ENCODE measurements at places on chromosomes 11 and 22.

- no peak for DNase-seq
These were observed 314.3 kb downstream of the TTC28 start for GRCh38 chr22:28365371-28365770.

- no peak for DNase-seq
These were observed 6.4 kb downstream of the MOB2 start for GRCh38 chr11:1480191-1480554.

DNA sequence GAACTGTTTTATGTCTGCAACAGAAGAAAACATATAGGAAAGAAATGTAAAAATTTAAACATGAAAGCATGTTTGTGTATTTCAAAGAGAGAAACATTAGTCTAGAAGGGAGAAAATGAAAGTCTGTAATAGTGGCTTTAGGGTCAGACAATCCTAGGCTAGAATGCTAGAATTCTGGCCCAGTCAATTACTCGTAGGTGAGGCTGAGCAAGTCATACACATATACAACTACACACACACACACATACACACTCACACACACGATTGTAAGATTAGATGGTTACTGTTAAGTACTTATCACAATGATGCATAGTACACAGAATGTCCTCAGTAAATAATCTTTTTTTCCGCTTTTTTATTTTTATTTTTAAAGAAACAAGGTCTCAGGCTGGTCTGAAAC is 37.7 kb upstream of the PCF11 start:
- DNase-seq: no peak

DNA sequence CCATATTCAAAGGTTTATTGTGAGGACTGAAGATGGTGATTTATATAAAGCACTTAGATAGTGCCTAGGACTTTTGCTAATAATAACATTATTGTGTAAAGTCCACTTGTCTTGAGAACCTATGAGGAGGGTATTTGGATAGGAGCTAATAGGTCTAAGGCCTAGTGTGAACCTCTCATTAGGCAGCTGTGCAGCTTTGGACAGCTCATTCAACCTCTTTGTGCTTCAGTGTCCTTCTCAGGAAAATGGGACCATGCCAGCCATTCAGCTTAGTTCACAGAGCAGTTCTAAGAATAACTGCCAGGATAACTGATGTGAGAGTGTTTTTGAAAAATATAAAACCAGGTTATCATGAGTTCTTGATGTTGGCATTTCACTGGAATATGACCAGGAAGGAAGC is 56.2 kb downstream of the NAV2 start:
- no peak for DNase-seq

- no peak for DNase-seq
These were observed 55.9 kb upstream of the CD44 start for GRCh38 chr11:35083181-35083430.

- DNase-seq: no peak
These were observed 35.4 kb upstream of the TREH start for GRCh38 chr11:118714816-118715215.

DNA sequence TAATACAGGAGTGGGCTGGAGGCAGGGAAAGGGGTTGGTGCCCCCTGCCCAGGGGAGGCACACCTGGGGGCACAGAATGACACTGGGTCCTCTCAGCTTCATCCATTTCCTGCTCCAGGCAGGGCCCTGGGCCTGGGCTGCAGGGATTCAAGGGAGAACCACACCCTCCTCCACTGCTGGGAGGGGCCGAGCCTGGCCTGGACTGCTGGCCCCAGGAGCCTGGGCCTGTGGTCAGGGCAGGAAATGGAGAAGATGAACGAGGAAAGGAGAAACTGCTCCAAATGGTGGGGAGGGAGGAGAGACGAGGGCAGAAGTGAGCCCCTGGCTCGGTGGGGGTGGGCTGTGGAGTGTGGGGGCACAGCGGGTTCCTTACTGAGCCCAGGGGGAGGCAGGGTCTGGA is 38.1 kb upstream of the KCNQ1OT1 start:
- no peak for DNase-seq

DNA sequence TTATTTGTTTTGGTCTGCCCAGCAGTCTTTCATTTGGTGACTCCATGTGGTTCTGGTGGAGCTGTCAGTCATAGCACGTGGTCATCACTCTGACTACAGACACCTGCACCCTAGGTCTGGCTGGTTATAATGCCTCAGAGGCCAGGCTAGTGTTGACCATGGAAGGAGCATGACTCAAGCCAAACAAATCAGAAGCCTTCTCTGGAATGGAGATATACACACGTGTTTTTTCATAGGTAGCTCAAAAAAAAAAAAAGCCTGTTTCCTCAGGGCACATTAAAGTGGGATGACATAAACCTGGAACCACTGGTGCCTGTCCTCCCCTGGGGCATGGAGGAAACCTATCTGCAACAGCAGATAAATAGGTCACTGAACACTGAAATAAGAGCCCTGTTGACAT is 8.1 kb upstream of the PLAAT3 start:
- no peak for DNase-seq

- DNase-seq: no peak
These were observed 315.8 kb downstream of the CTTN start for GRCh38 chr11:70713988-70714665.

DNA sequence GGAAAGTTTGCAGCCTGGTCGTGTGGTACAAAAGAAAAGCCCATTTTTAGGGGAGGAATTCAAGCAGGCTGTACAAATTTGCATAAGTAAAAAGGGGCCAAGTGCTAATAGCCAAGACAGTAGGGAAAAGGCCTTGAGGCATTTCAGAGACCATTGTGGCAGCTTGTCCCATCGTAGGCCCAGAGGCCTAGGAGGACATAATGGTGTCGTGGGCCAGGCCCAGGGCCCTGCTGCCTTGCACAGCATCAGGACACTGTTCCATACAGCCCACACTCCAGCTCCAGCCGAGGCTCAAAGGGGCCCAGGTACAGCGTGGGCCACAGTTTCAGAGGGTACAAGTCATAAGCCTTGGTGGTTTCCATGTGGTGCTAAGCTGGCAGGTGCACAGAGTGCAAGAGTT is 106.9 kb downstream of the GRIK4 start:
- DNase-seq: no peak

DNA sequence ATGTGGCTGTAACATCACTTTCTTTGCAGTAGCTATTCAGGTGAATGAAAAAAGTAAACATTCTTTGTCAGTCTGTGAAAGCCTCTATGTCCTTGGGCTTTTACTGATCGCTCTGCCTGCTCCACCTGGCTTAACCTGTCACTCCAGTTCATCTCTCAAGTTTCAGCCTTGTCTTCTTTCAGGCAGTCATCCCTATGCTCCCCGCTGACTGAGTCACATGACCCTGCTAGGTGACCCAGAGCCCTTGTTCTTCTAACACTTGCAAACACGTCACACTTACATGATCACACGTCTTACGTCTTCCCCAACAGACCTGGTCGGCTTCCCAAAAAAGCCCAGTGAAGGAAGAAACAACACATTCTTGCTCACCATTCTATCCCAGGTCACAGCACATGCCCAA is 499.3 kb upstream of the TENM4 start:
- DNase-seq: no peak

GRCh38 chr11:77560605-77561004 is 29.1 kb upstream of the AQP11 start:
- DNase-seq: no peak

DNA sequence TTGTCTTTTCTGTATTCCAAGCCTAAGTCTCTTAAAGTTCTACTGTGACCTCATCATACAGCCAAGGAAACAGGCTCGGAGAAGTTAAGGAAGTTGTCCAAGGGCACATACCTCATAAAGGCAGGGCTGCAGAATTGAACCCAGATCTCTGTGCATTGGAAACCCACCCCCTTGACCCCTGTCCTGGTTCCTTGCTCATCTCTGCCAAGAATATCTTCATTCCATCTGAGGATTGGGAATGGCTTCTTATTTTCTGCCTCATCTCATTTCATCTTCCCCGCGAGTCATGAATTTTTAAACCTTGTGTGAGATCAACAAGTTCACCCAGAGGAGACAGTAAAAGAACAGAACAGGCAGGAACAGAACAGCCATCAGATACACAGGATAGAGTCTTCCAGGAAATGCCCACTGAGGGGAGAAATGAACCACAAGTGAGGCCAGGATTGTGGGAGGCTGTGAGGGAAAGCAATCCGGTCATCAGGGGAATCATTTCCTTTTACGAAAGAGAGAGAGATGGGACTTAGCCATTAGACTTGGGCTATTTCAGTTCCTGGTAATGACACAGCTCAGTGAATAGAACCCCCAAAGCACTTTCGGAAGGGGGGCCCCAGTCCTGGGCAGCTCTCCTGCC is 34.4 kb upstream of the LRRC10B start:
- no peak for DNase-seq

- no peak for DNase-seq
These were observed 16.1 kb upstream of the TMEM123 start for GRCh38 chr11:102468616-102469195.

DNA sequence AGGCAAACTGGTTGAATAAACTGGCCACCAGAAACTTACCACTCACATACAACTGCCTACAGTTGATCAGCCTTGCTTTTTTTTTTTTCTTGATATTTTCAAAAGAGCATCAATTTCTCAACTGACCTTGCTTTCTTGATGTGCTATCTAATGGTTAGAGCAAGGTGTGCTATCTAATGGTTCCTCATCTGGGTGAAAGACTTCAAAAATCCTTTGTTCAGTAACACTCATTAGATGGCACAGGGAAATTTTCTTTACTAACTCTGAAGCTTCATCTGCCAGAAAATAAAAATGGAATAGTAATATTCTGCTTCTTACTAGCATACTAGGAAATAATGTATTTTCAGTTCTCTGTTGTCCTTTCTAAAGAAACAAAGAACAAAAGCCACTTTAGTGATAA is 51.2 kb upstream of the RAPSN start:
- no peak for DNase-seq

DNA sequence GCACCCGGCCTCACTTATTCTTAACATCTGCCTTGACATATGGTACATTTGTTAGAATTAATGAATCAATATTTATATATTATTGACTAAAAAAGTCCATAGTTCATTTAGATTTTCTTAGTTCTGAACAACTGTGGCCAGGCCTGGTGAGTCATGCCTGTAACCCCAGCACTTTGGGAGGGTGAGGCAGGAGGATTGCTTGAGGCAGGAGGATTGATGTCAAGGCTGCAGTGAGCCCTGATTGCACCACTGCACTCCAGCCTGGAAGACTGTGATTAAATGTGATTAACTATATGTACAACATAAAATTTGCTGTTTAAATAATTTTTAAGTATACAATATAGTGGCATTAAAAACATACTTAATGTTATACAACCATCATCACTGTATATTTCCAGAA is 5.6 kb downstream of the UVRAG start:
- DNase-seq: no peak

DNA sequence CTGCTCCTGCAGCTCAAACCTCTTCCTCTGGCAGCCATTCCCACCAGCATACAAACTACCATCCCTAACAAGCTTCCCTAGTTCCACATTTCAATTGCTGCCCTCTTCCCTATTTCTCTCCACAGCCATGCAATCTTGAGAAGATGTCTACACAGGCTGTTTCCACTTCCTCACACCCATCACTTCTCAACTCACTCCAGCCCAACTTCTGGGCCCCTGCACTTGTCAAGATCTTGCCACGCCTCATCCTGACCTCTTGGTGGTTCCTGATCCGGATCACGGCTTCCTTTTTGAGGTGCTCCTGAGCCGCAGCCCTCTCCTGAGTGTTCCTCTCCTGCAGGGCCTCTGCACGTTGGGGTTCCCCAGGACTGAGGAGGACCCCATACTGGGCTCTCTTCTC is 22.6 kb downstream of the RPL27A start:
- no peak for DNase-seq

DNA sequence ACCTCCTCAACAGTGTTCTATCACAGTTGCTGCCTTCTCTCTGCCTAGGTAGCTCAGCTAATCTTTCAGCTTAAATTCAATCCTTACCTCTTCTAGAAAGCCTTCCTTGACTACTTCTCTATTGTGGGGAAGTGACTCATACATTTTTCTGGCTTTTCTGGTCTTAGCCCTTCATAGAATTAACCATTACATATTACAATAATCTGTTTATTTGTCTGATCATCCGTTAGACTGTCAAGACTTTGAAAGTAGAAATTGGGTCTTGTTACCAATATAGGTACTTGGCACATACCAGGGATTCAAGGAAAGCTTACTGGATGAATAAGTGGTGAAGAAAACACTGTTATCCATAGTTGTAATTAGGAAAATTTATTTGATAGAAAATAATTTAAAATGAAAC is 89.6 kb downstream of the FANCF start:
- DNase-seq: no peak

GRCh38 chr11:132427611-132428010 is 1057.2 kb downstream of the NTM start:
- DNase-seq: no peak

DNA sequence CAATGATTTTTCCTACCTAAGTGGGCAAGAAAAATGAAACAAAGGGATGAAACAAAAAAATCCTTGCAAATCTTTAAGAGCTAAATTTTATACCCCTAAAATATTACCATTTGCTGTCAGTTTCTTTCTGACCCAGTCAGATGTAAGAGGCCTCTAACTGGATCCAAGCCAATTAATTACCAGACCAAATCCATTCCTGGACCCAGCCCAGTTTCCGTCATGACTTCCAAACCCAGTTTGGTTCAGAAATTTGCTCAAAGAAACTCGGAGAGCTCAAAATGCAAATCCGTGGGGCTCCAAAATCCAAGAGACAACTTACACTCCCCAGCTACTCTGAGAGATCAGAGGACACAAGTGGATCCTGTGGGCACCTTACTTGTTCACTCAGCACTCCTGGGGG is 46.8 kb downstream of the TRIM44 start:
- DNase-seq: no peak

GRCh38 chr22:21764038-21764804 is 28.6 kb upstream of the YPEL1 start:
- DNase-seq: no peak

GRCh38 chr11:74480688-74481417 is 12.7 kb downstream of the LIPT2 start:
- no peak for DNase-seq

DNA sequence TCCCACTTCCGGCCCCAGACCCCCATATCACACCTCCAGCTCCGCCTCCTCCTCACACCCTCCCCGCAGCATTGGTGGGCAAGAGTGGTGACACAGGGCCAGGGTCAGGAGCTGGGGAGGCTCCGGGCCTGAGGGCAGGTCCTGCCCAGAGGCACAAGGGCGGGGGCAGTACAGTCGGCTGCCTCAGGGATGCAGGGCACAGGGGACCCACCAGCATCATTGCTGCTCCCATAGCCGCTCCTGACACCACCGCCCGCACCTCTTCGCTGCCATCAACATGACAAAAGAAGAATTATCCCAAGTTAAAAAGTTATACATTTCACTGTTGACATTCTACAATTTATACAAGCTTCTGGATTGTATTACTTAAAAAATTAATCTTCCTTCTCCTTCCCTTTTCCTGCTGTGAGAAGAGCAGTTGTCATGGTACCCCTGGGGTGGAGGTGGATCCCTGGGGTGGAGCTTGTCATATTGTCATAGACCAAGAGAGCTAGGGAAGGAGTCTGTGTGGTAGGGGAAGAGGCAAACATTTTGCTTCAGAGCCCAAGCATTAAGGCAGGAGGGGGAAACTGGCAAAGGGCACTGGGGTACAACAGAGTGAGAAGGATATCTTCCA is 4.1 kb downstream of the SBF2 start:
- DNase-seq: no peak

- DNase-seq: no peak
These were observed 191.1 kb upstream of the ARHGAP20 start for GRCh38 chr11:110903378-110903777.

Measured in activated CD4-positive, alpha-beta T cell treated with anti-CD3 and anti-CD28 coated beads, Interleukin-2, amount 50 U/mL, for 1 hour (primary cell).